Stimulated activated CD8-positive, alpha-beta memory T cell treated with anti-CD3 and anti-CD28 coated beads, Interleukin-4, amount 100 ng/mL, for 24 hours (primary cell): ENCODE measurements at places on chromosomes 12 and 14.

GRCh38 chr12:58176296-58176869 is 235.0 kb downstream of the ATP23 start:
- DNase-seq, result no peak

- DNase-seq, result no peak
Observed at GRCh38 chr14:61238611-61239245, 42.4 kb downstream of the TMEM30B start.

DNA sequence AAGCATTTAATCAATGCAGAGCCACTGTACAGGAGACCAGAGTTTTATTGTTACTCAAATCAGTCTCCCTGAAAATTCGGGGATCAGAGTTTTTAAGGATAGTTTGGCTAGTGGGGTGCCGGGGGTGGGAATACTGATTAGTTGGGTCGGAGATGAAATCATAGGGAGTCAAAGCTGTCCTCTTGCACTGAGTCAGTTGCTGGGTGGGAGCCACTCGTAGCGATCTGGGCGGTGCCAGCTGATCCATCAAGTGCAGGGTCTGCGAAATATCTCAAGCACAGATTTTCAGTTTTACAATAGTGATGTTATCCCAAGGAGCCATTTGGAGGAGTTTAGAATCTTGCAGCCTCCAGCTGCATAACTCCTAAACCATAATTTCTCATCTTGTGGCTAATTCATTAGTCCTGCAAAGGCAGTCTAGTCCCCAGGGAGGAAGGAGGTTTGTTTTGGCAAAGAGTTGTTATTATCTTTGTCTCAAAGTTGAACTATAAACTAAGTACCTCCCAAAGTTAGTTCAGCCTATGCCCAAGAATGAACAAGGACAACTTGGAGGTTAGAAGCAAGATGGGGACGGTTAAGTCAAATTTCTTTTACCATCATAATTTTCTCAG is 169.4 kb upstream of the PLEKHG7 start:
- DNase-seq, result no peak

- no peak for DNase-seq
Observed at GRCh38 chr12:130463275-130463658, 125.6 kb downstream of the PIWIL1 start.

- no peak for DNase-seq
Observed at GRCh38 chr14:92704036-92704804, 44.2 kb downstream of the LGMN start.

GRCh38 chr12:230925-231671 is 17.1 kb upstream of the SLC6A12 start:
- no peak for DNase-seq

DNA sequence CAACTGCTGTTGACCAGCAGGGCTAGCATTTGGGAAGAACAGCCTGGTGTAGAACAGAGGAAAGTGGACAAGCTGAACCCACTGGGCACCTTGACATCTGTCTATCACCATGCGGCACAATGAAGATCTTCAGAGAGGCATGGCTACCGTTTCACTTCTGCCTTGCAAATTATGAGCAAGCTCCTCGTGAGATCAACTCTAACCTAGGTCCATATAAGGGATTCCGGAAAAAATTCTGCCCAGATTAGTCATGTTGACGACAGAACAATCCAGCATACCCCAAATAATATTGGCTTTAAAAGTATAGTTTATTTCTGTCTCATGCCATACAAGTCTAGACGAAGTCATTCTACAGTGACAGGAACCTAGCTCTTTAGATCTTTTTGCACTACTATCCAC is 91.6 kb upstream of the ATF7IP start:
- no peak for DNase-seq

DNA sequence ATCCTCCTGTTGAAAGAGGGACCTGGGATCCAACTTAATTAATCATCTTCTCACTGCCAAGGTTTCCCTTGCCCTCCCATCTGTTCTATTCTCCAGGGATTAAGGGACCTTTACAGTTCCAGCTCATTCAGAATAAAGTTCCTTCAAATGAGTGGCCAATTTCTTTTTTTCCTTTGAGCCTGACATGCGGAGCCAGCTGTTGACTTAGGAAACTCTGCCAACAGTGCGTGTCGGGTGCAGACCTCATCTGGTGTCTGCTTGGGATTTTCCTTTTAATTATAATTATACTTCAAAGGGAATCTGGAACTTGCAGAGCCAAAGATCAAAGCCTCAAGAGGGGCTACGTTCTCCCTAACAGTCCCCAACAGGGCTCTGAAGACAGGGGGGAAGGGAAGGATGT is 64.8 kb downstream of the CCDC60 start:
- no peak for DNase-seq

- no peak for DNase-seq
Observed at GRCh38 chr14:83164591-83164990, 1630.9 kb upstream of the SEL1L start.

GRCh38 chr14:91098591-91098990 is 15.3 kb upstream of the DGLUCY start:
- no peak for DNase-seq
